ENCODE measurements at places on chromosomes 3 and 15. TPM values are rescaled to one million over a fixed set of nuclear protein-coding genes. Genes with fewer than 3 reads are reported as not detected.
A peak's percentile ranks its signal among the peaks of the same experiment; 100 is the strongest.

MOBP gene
- total RNA-seq = 2.4 TPM

KBTBD8 gene
- 1.0 TPM for total RNA-seq

SCAANT1 gene
- not detected for total RNA-seq

SLC28A1 gene
- total RNA-seq = not detected

RBP2 gene
- total RNA-seq = not detected

MME gene
- 103 TPM for total RNA-seq

CAMK1 gene
- total RNA-seq = 167 TPM

BFSP2 gene
- not detected for total RNA-seq

FBXO40 gene
- 0.18 TPM for total RNA-seq

PARP15 gene
- total RNA-seq = 0.23 TPM

ANKRD63 gene
- total RNA-seq = 2.7 TPM

NPAP1 gene
- 1.6 TPM for total RNA-seq

RARB gene
- total RNA-seq = 4.4 TPM

HYAL1 gene
- 2.0 TPM for total RNA-seq

PDE8A gene
- 52.7 TPM for total RNA-seq

CCR5 gene
- 0.55 TPM for total RNA-seq

TLR9 gene
- not detected for total RNA-seq

TF gene
- 15.1 TPM for total RNA-seq

PPP4R2 gene
- total RNA-seq = 29.6 TPM

CA12 gene
- 3.0 TPM for total RNA-seq

IQCF5 gene
- total RNA-seq = not detected

DNA sequence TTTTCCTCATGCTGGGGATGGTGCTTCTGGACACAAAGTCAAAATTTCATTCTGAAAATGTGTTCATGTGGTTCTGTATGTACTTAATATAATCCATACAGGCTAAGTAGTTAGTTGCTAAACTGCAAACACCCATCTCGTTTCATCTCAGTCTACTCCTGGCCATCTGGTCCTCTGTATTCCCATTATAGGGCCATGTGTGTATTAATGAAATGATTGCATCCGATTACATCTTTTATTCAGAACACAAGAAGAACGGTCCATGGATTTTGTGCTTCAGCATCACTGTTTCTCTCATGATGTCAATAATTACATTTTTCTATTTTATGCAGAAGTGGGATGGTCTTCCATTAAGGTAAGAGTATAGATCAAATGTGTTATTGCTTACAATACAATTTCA is 6.1 kb upstream of the GJD2 start:
- DNase-seq = no peak

DNA sequence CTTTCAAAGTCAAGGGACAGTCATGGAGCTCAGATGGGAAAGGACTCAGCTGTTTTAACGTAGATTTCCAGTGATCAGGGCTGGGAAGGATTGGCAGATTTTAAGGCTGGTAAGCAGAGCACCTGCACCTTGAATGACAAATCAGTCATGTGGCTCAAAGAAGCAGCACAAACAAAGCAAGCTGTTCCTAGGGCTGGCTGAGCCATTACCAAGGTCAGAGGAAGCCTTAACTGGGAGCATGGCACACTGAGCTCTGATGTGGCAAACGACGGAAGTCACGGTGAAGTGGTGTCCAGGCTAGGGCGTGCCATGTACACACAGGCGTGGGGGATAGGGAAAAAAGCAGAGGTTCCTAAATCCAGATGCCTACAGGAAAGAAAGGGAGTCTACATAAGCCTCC is 84.6 kb upstream of the PFN2 start:
- no peak for DNase-seq

DNA sequence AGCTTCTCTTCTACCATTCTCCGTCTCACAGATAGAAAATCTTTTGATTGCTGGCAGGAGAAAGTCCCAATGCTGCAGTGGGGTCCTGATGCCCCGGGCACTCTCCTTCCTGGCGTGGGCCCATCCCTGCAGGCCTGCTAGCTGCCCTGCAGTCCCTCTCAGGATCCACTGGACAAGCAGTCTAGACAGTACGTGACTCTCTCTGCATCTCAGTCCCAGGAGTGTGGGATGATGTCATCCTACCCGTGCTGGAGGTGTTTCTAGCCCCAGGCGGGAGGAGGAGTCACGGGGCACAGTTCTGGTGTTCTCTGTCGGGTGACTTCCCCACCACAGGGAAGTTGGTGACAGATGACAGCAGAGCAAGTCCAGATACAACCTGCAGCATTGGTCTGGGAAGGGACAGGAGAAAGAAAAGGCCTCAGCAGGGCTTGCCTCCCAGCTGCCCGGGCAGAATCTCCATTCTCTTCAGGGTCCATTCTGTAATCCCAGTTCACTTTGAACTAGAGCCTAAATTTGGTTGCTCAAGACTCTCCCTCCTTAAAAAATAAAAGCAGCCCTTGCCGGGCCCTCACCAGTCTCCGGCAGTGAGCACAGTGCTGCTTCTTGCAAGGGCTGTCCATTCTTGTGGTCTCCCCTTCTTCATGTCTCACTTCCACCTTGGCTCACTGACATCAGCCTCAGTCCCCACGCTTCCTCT is 30.6 kb downstream of the SLC28A1 start:
- DNase-seq = peak; percentile 84

GRCh38 chr3:127817406-127817841 is 4.9 kb downstream of the MGLL start:
- no peak for DNase-seq

- no peak for DNase-seq
Observed at GRCh38 chr3:57659806-57660439, 33.0 kb downstream of the DENND6A start.

DNA sequence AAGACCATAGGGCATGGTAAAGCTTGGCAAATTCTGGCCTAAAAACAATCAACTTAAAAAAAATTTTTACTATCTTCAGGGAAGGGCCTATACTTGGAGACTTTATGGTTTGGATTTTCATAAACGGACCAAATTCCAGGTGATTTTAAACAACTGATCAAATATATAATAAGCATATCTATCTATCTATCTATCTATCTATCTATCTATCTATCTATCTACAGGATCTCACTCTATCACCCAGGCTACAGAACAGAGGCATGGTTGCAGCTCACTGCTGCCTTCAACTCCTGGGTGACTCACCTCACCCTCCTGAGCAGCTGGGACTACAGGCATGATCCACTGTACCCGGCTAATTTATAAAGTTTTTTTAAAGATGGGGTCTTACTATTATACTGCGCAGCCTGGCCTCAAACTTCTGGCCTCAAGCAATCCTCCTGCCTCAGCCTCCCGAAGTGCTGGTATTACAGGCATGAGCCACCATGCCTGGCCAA is 6.7 kb downstream of the SPPL2A start:
- no peak for DNase-seq

- no peak for DNase-seq
Observed at GRCh38 chr15:70186152-70186551, 88.4 kb upstream of the TLE3 start.

GRCh38 chr3:127255516-127255915 is 32.3 kb downstream of the PRR20G start:
- no peak for DNase-seq

DNA sequence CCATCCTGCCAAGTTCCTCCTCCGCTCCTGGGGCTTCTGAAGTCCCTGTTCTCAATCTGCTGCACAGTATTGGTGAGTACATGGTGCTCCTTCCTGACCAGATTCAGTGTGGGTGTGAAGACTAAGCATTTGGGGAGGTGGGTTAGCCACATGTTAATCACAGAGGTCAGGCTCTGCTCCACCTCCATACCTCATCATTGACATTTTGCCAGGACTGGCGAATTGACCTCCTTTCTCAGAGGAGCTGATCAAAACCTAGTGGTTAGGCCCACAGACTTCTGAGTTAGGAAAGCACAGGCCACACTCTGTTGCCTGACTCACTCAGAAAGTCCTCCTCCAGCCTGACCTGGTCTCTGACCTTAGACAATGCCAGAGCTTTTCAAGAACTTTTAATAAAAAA is 8.4 kb upstream of the RPS17 start:
- no peak for DNase-seq

DNA sequence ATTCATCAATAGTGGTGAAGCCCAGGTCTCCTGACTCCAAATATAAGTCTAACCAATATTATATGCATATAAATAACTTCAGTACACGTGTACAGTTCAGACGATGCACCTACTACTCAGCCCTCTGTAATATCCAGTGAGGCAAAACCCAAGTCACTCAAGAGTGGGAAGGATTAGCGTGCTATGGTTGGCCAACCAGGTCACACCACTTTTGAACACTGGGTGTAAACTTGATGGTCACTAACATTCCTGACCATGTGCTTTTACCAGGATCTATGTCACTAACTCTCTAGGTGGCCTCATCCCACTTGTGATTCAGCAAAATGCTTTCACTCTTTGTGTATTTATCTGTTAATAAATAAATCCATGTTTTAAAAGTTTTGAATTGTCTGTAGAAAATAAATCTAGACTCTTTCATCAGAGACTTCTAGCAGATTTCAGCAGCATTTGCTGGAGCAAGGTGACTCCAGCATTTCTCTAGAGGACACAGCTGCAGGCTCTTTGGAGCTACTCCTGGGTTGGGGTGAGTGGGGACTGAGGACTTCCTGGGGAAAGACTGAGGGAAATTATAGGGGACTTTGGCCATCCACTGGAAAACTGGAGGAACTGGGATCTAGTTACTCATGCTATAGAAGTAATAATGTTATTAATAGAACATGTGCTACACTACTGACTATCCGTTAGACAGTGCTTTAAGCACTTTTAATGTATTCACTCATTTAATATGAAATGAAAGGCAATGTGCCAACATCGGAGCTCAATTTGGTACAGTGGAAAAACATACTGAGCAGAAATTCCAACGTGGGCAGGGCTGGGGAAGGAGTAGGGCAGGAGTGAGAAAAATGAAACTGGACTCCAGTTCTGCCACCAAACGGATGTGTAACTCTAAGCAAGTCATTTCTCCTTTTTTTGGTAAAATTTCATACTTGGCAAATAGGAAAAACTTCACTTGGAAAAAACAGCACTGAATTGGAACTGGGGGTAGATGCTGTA is 97.9 kb downstream of the RORA start:
- DNase-seq = no peak

DNA sequence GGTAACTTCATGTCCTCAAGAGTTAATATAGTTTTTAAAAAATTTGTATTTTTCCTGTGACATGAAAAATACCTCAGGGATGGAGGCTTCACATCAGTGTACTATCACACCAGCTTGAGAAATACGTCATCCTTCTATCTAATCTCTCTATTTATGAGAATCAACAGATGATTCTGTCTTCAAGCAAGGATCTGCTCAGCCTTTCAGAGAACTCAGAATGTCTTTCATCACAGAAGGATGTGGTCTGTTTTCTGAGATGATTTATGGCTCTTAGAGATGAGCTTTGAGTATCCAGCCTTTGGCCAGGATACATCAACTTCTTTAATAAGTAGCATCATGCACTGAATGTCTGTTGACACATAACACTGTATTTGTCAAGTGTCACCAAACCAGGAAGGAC is 193.9 kb downstream of the DTWD1 start:
- DNase-seq = no peak

DNA sequence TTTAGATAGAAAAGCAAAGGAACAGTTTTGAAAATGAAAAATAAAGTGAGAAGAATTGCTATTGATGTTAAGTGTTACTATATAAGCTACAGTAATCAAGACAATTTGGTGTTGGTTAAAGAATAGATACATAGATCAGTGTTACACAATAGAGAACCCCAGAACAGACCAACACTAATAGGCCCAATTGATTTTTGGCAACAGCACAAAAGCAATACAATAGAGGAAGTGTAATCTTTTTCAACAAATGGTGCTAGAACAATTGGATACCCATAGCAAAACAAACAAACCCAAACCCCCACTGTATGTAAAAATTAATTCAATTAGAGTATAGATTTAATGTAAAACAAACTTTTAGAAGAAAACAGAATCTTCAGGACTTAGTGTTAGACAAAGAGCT is 61.8 kb downstream of the ATP11B start:
- DNase-seq = no peak

DNA sequence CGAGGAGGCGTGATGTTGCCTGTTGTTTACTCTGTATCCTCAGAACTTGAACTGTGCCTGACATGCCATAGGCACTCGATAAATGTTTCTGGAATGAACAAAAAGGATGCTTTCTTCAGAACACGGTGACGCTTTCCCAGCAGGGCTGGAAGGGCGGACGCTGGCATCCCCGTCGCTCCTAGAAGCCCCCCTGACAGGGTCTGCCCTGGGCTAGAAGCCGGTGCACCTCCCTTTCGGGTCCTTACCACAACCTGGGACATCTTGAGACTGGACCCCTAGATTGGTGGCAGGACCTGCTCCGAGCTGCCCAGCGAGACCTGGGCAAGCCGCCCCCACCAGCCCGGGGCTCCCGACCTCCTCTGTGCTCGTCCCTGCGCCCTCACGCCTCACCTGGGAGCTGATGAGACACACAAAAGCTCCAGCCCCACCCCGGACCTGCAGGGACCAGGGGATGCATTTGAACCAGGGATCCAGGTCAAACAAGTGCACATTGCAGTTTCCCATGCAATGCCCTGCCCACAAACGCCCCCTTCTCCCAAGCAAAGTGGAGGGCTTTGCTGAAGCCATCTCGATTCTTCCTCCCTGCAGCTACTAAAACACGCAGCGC is 131.2 kb upstream of the MEF2A start:
- no peak for DNase-seq

DNA sequence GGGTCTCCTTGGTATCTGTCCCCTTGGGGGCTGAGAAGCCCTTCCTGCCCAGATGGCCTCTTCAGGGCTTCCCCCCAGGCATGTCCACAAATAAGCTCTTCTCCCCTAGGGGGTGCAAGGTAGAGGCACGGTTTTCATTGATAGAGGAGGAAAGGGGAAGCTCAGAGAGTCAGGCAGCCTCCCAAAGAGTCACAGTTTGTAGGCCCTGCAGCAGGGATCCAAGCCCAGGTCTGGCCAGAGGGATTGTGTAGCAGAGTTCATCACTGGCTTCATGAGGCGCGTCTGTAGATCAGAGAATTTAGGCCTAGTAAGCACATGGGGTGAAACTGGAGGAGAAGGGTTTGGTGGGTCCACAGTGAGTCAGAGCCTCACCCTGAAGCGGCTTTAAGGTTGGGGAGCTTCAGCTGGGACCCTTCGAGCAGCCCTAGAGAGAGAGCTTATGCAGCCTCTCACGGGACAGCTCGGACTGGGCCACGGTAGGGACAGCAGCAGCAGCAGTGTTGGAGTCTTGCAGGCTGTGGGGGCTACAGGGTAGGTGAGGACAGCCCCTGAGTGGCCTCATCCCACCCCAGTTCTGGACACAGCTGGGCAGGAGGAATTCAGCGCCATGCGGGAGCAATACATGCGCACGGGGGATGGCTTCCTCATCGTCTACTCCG is 37.5 kb upstream of the ESYT3 start:
- DNase-seq = no peak

GRCh38 chr15:56732135-56732885 is 999 bp downstream of the ZNF280D start:
- no peak for DNase-seq

GRCh38 chr3:139668332-139668731 is 9.4 kb downstream of the NMNAT3 start:
- no peak for DNase-seq

DNA sequence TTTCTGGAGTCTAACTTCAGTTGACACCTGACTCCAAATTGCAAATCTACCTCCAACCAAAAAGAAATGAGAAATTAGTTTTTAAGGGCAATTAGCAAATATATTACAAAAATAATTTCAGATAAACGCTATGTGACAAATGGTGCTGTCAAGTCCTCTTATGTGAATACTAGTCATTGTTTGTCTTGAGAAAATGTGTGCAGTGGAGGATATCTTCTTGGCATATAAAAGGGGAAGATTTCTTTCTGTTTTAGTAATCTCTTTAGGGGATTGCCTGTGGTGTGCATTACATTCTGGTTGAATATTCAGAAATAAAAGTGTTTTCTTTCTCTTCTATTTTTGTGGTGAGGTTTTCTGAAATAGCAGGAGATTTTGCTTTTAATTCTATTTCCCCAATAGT is 3.0 kb upstream of the GCSAM start:
- DNase-seq = no peak
